Endothelial cell (in vitro differentiated cells): ENCODE measurements at places on chromosomes 12 and 14. TPM values are rescaled to one million over a fixed set of nuclear protein-coding genes. Genes with fewer than 3 reads are reported as not detected.
A peak's percentile ranks its signal among the peaks of the same experiment; 100 is the strongest.

DNA sequence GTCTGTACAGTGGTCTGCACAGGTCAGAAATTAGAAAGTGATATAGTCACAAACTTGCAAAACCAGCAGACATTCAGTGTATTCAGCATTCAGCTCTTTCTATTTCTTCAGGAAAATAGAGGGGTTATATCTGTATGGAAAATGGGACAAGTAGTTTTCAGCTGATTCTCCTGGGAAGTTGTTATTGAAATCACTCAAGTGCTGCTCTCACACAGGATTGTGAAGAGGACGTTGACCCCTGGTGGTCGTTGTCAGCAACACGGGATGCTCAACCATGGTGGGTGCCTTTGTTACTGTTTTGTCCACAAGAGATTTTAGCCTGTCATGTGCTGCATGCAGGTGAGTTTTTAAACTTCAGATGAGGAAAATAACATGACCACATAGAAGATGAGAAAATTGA, 981.8 kb downstream of the TMEM121 start:
- no peak overlapping the region for H3K4me3 ChIP-seq
- DNase-seq = no peak
- H3K27ac ChIP-seq = no peak overlapping the region
- no peaks in the 10 kb centered on the region for H3K4me1 ChIP-seq
- H3K27me3 ChIP-seq = no peaks in the 10 kb centered on the region

GRCh38 chr14:67704484-67705089, 2.9 kb downstream of the RDH12 start:
- no peaks in the 10 kb centered on the region for H3K36me3 ChIP-seq
- peaks cover 5% of the 10 kb centered on the region for H3K4me1 ChIP-seq
- no peak overlapping the region for H3K4me3 ChIP-seq
- H3K27ac ChIP-seq = peak overlapping the region; percentile 44

GRCh38 chr14:91111443-91111842, 2.4 kb upstream of the DGLUCY start:
- H3K4me1 ChIP-seq = peaks cover 52% of the 10 kb centered on the region
- H3K27me3 ChIP-seq = peaks cover 5% of the 10 kb centered on the region
- H3K36me3 ChIP-seq = peaks cover 4% of the 10 kb centered on the region
- no peak for DNase-seq
- no peak overlapping the region for H3K27ac ChIP-seq

- H3K27me3 ChIP-seq = peaks cover 1% of the 10 kb centered on the region
- H3K4me3 ChIP-seq = no peak overlapping the region
- no peak overlapping the region for H3K27ac ChIP-seq
Measured at GRCh38 chr14:99320105-99320572, 48.1 kb upstream of the BCL11B start.

DNA sequence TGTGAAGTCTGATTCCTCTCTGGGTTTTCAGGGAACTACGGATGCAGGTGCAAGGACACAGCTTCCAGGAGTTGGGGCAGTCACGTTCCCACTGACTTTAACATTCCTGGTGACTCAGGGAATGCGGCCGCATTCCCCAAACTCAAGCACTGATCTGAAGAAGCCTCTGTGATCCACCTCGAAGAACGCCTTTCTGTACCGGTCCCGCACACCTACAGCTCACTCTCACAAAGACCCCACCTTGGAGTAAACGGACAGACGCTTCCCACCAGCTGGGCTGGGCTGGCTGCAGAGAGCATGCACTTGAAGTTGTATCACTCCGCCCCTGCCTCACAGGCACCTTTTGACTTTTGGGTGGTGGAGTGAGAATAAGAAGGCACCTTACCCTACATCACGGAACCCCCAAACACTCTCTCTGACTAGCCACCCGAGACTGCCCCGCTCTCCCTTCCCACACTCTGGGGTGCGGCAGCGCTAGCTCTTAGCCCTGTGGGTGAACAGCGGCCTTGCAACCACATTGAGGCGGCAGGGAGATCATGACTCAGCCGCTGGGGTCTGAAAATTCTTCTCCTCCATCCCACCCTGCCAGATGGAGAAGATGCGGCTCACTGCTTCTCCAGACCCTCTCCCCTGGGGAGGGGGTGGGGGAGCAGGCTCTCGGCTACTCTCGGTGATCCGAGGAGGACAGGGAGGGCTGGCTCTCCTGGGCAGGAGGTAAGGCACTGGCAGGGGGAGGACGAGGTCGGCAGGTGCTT, 23.7 kb upstream of the HDAC7 start:
- DNase-seq = no peak
- peaks cover 36% of the 10 kb centered on the region for H3K4me1 ChIP-seq
- peaks cover 15% of the 10 kb centered on the region for H3K36me3 ChIP-seq
- peaks cover 14% of the 10 kb centered on the region for H3K27me3 ChIP-seq

DNA sequence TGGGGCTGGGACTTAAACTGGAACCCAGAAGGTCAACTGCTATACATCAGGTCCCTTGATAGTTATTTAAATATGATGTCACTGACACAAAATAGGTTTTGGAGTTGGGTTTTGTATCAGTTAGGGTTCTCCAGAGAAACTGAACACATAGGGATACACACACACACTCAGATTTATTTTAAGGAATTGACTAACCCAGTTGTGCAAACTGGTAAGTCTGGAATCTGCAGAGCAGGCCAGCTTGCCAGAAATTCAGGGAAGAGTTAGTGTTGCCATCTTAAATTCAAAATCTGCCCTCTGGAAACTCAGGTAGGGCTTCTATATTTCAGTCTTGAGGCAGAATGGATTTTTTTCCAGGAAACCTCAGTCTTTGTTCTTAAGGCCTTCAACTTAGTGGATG, 36.9 kb downstream of the MAPK1IP1L start:
- DNase-seq = no peak
- no peak overlapping the region for H3K27ac ChIP-seq
- H3K4me3 ChIP-seq = no peak overlapping the region
- H3K4me1 ChIP-seq = no peaks in the 10 kb centered on the region
- H3K36me3 ChIP-seq = no peaks in the 10 kb centered on the region
- peaks cover 1% of the 10 kb centered on the region for H3K27me3 ChIP-seq

GRCh38 chr12:58313091-58313855, 371.9 kb downstream of the ATP23 start:
- no peak overlapping the region for H3K27ac ChIP-seq
- no peaks in the 10 kb centered on the region for H3K36me3 ChIP-seq
- no peaks in the 10 kb centered on the region for H3K4me1 ChIP-seq
- H3K4me3 ChIP-seq = no peak overlapping the region
- no peak for DNase-seq

- H3K36me3 ChIP-seq = no peaks in the 10 kb centered on the region
- H3K27ac ChIP-seq = no peak overlapping the region
- peaks cover 1% of the 10 kb centered on the region for H3K27me3 ChIP-seq
- no peak for DNase-seq
- no peak overlapping the region for H3K4me3 ChIP-seq
Measured at GRCh38 chr14:84750763-84751554, 779.0 kb upstream of the FLRT2 start.

DNA sequence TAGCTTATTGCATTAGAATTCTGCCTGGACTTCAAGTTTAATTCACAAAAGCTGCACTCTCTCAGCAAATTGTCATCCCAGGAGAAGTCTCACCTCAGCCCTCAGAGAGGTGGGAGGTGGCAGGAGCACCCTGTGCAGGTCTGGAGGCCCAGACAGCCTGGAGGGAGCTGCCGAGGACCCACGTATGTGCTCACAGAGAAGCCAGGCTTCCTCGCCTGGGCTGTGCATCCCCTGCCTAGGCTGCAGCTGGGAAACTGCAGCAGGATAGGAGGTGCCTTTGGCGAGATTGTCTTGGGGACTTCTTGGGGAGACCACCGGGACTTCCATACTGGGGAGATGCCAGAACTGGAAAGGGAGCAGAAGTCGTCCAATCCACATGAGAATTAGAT, 8.8 kb downstream of the CPNE6 start:
- peaks cover 5% of the 10 kb centered on the region for H3K4me1 ChIP-seq
- peaks cover 15% of the 10 kb centered on the region for H3K27me3 ChIP-seq
- H3K27ac ChIP-seq = no peak overlapping the region
- no peak for DNase-seq

- H3K27ac ChIP-seq = no peak overlapping the region
- no peak overlapping the region for H3K4me3 ChIP-seq
- DNase-seq = no peak
- H3K27me3 ChIP-seq = peaks cover 4% of the 10 kb centered on the region
- no peaks in the 10 kb centered on the region for H3K36me3 ChIP-seq
- H3K4me1 ChIP-seq = peaks cover 29% of the 10 kb centered on the region
Measured at GRCh38 chr14:22390824-22391461, 198.1 kb downstream of the DAD1 start.

- peaks cover 54% of the 10 kb centered on the region for H3K36me3 ChIP-seq
- peaks cover 8% of the 10 kb centered on the region for H3K27me3 ChIP-seq
- DNase-seq = no peak
- no peak overlapping the region for H3K27ac ChIP-seq
Measured at GRCh38 chr12:119676573-119676972, 8.6 kb downstream of the PRKAB1 start.

DNA sequence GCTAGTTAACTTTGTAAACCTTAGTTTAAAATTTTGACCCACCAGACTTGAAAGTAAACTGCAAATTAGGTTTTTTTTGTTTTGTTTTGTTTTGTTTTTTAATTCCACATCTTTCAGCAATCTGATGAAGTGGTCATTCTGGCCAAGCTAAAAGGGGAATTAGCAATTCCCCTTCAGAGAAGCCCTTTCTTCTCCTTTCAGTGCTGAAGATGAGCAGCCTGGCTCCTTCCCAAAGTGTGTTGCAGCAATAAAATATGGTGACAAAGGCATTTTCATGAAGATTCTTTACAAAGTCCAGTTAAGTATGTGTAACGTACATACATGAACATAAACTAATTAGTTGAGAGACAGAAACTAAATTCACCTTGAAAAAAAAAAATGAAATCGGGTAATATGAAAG, 380.1 kb downstream of the NOVA1 start:
- peaks cover 7% of the 10 kb centered on the region for H3K4me1 ChIP-seq
- no peak overlapping the region for H3K4me3 ChIP-seq
- DNase-seq = no peak

GRCh38 chr12:49636979-49637755, 13.8 kb downstream of the PRPF40B start:
- peak overlapping the region; percentile 69 for H3K4me3 ChIP-seq
- H3K36me3 ChIP-seq = peaks cover 10% of the 10 kb centered on the region
- DNase-seq = peak; percentile 68
- peak overlapping the region; percentile 89 for H3K27ac ChIP-seq
- peaks cover 45% of the 10 kb centered on the region for H3K4me1 ChIP-seq

- DNase-seq = no peak
- peaks cover 55% of the 10 kb centered on the region for H3K36me3 ChIP-seq
- no peak overlapping the region for H3K4me3 ChIP-seq
- H3K27ac ChIP-seq = no peak overlapping the region
- H3K27me3 ChIP-seq = peaks cover 6% of the 10 kb centered on the region
- H3K4me1 ChIP-seq = peaks cover 2% of the 10 kb centered on the region
Measured at GRCh38 chr12:131740626-131741025, 29.7 kb downstream of the SFSWAP start.

DNA sequence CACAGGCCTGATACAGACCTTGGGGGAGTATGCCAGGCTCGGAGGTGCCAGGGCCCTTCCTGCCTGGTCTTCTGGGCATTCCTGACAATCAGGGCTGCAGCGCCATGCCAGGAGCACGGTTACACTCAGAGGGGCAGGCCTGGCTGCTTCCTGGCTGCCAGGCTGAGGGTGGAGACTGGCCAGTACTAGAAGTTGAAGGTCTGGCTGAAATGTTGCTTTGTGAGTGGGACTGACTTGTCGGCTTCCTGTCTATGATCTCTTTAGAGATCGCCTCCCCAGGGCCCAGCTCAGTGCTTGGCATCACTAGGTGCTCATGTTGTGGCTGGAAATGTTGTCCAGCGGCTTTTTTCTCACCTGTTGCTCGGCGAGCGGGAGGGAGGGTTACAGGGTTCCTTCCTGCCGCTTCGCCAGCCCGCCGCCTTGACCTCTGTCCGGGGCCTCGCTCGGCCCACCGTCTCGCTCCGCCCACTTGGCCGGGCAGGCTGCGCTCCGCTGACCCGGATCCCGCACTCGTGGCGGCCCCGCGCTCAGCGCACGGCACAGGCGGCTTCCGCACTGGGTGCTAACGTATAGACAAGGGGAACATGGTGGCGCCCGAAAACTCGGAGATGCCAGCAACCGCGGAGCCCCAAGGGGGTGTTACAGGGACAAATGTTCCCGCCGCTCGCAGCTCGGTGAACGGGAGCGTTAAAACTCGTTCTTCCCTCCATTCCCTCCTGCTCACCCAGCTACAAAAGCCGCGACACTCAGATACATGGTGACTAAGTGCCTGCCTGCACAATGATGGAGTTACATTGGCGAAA, 32.6 kb downstream of the PAPLN start:
- peak; percentile 38 for DNase-seq
- peaks cover 43% of the 10 kb centered on the region for H3K36me3 ChIP-seq
- H3K27me3 ChIP-seq = peaks cover 30% of the 10 kb centered on the region
- H3K4me1 ChIP-seq = peaks cover 25% of the 10 kb centered on the region

DNA sequence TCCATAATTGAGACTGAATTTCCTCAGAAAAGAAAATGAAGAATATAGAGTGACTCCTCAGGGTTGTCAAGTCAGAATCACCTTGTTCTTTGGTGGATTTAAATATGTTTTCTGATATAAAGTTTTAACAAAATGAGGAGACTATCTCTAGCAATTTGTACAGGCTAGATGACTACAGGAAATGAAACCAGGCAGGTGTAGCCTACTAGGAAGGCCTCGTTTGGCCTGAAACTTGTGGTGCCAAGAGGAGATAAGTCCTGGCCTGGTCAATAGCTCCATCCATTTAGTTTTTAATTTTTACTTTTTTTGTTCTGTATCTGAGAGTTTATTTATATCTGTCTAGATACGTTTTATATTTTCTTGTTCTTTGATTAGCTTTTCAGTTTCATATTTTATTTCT, 41.5 kb downstream of the SNAPC1 start:
- peaks cover 4% of the 10 kb centered on the region for H3K4me1 ChIP-seq
- no peak for DNase-seq
- no peak overlapping the region for H3K4me3 ChIP-seq
- peaks cover 5% of the 10 kb centered on the region for H3K27me3 ChIP-seq
- H3K36me3 ChIP-seq = no peaks in the 10 kb centered on the region

DNA sequence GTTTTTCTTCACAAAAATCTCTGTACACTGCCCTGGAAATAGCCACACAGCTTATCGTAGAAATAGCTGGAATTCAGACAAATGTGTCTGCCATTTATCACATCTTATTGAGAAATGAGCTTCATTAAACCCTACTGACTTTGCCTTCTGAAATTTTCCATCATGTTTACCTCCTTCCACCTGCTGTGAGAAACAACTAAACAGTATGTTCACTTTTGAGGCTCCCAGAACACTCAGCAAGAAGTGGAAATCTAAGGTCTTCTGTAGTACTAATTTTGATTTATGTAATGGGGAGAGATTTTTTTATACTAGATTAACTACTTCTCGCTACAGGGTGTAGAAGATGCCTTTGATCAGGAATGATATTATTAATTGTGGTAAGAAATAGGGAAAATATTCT, 268.0 kb downstream of the KCNC2 start:
- no peaks in the 10 kb centered on the region for H3K4me1 ChIP-seq
- no peak for DNase-seq
- H3K4me3 ChIP-seq = no peak overlapping the region
- no peaks in the 10 kb centered on the region for H3K27me3 ChIP-seq
- no peak overlapping the region for H3K27ac ChIP-seq

GRCh38 chr12:108592033-108592909, 5.6 kb downstream of the TMEM119 start:
- no peak for DNase-seq
- H3K36me3 ChIP-seq = no peaks in the 10 kb centered on the region
- H3K27ac ChIP-seq = no peak overlapping the region
- H3K4me1 ChIP-seq = peaks cover 3% of the 10 kb centered on the region
- peaks cover 9% of the 10 kb centered on the region for H3K27me3 ChIP-seq

The WNT1 gene
- total RNA-seq = not detected

The LIN52 gene
- 7.3 TPM for total RNA-seq

The FIGNL2 gene
- total RNA-seq = 42.0 TPM

The PLXNC1 gene
- total RNA-seq = 1.1 TPM

The TAS2R13 gene
- 0.90 TPM for total RNA-seq

The MYL2 gene
- not detected for total RNA-seq

The PCNX4 gene
- total RNA-seq = 68.7 TPM

The LRRC10 gene
- total RNA-seq = not detected

The MIP gene
- 0.10 TPM for total RNA-seq

The KRT85 gene
- total RNA-seq = not detected

The ZC2HC1C gene
- total RNA-seq = 1.6 TPM

The NDUFA12 gene
- total RNA-seq = 96.5 TPM
